ENCODE measurements at places on chromosomes 3 and 15.
A peak's percentile ranks its signal among the peaks of the same experiment; 100 is the strongest.

DNA sequence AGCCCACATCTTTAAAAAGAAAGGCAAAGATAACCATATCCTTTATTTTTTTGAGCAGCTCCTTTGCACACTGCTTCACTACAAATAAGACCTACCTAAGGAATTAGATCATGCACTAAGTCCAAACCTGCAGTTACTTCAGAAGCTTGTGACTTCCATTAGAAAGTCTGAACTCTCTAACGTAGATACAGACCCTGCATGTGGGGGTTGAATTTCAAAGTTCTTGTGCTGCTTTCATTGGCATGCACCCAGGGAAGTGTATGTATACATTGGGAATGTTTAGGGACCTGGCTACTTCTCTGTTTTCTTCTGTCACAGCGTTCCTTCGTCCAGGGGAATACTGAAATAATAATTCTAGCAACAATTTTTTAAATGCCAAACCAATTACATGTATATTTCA, 185.2 kb upstream of the IL12A start:
- DNase-seq, result no peak

DNA sequence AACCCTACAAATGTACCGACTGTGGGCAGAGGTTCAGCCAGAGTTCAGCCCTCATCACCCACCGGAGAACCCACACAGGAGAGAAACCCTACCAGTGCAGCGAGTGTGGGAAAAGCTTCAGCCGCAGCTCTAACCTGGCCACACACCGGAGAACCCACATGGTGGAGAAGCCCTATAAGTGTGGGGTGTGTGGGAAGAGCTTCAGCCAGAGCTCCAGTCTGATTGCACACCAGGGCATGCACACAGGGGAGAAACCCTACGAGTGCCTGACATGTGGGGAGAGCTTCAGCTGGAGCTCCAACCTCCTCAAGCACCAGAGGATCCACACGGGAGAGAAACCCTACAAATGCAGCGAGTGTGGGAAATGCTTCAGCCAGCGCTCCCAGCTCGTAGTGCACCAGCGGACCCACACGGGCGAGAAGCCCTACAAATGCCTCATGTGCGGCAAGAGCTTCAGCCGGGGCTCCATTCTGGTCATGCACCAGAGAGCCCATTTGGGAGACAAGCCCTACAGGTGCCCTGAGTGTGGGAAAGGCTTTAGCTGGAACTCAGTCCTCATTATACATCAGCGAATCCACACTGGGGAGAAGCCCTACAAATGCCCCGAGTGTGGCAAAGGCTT, 20.7 kb downstream of the ZSCAN2 start:
- DNase-seq, result no peak

- peak; percentile 76 for DNase-seq
Measured at GRCh38 chr3:153284282-153284938, 122.4 kb downstream of the RAP2B start.

DNA sequence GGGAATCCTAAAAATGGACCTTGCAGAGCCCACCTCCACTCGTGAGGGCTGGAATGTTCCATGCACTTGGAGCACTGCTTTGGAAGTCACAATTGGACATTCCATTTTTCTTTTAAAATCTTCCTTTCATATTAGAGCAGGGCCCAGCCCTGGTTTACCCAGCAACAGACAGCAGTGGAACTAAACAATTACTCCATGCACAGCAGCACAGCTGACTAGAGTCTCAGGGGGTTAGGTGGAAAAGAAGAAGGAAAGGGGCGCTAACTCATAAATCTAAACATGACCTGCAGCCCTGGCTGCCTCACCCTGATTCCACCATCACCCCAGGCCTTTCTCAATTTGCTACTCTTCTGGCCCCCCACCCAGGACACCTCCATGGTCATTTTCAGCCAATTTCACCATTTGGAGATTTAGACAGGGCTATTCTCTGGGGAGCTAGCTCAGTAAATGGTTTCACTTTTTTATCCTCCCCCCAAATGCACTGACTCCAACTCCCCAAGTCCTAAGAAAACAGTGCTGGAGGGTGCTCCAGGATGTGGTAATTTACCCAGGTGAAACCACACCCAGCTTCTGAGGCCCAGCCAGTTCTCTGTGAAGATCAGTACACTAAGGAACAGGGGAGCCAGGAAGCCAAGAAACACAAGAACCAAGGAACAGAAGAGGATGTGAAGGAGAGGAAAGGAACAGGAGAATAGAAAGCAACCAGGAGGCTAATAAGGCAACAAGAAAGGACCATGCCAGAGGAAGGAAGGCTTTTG, 1.6 kb upstream of the LRRC31 start:
- no peak for DNase-seq

DNA sequence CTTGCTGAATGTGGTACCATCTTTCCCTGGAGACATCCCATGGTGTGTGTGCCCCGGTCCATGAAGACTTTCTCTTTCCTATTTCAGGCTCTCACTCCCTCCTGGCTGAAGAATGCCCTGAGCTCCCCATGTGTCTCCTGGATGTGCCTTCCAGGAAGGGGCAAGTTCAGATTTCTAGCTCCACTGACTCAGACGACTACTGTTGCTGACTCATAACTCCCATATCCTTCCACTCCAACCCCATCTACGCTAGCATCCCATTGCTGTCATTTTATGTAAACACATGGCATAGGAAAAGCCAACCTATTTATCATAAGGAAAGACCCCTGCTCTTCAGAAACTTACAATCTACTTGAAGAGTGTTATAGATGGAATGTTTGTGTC, 95.0 kb downstream of the ADCY5 start:
- no peak for DNase-seq

GRCh38 chr3:49025005-49025792, 3.3 kb downstream of the NDUFAF3 start:
- DNase-seq, result no peak

GRCh38 chr3:38138349-38139190, at the start of gene MYD88:
TSS of gene MYD88 (plus strand) at chr3:38138661. CDS start at chr3:38138701, 40 bp downstream.
- no peak for DNase-seq

DNA sequence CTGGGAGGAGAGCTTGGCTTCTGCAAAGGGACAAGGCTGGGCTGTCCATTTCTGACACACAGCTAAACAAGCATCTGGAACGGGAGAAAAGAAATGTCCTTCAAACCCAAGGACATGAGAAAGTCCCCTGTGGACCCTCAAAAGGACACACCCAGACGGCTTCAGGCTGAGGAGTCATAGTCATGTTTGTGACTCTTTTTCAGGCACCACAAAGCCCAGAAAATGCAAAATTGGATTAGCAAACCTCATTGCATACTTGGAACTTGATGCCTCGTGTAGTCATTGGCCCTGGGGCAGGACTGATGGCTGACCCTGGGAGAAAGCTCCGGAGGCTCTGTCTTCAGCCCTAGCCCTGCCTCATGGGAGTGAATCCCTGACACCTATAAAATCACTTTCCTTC, 21.5 kb downstream of the FAM174B start:
- DNase-seq, result no peak

- DNase-seq, result no peak
Measured at GRCh38 chr3:195153653-195154052, 117.3 kb downstream of the XXYLT1 start.

DNA sequence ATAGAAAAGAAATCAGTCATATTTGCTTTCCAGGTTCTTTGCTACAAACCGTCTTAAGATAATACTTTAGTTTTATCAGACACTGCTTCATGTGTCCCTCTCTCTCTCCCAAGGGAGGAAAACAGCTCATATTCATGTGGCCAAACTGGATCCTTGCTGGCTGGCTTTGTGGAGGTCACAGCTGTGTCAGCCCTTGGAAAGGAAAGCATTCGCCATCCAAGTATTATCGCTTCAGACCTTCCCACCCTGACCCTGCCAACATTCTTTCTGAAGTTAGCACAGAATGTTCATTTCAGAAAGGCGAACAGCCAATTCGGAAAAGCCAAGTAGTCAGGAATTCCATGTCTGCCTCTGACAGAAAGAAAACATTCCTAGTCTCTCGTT, 213.6 kb downstream of the FEZF2 start:
- peak; percentile 33 for DNase-seq

GRCh38 chr15:75358771-75359536, 9.5 kb downstream of the MAN2C1 start:
- DNase-seq, result no peak

DNA sequence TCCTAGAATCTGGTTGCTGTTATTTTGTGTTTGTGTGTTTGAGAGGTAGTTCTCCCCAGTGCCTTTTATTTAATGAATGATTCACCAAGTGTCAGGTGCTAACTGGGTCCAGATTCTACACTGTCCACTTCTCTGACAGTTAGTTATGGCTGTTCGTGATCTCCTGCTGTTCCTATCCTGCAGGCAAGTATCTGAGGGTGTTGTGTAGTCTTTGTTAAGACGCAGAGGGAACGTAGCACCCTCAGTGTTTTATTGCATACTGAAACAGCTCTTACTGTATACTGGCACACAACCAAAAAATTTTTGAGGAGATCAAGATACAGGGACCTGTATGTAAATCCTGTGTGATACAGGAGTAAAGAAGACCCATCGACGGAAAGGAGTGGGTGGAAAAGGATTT, 1271.3 kb downstream of the ROBO1 start:
- no peak for DNase-seq

DNA sequence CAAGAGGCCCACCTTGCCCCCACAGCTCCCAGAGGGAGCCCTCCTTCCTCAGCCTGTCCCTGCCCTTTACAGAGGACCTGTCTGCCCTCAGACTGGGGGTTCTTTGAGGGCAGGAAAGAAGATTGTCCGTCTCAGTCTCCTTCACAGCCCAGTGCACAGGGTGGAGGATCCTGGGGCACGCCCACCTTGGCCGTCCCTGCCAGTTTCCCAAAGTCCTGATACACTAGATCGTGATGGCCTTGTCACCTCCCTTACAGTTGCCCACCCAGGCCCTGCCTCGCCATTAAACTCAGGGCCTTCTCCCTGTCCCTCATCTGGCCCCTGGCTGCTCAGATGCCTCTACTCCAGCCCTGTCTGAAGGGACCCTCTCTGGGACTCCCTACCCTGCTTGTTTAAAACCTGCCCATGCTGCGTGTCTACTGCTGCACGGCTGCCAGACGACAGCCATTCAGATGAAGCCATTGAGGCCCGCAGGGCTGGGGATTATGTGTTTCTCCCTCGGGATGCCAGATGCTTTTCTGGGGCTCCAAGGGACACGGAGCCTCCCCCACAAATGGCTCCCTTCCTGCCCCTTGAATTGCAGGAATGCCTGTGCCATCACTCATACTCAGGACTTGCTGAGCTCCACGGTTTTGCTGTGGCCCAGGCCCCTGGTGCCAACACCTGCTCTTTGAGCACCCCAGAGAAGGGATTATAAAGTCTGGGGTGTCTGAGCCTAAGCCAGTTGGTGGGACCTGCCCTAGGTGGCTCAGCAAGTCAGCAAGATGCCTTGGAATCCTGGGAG, 27.8 kb downstream of the ACSBG1 start:
- DNase-seq, result no peak

GRCh38 chr15:62758952-62759349, 283.6 kb upstream of the TPM1 start:
- DNase-seq, result no peak

DNA sequence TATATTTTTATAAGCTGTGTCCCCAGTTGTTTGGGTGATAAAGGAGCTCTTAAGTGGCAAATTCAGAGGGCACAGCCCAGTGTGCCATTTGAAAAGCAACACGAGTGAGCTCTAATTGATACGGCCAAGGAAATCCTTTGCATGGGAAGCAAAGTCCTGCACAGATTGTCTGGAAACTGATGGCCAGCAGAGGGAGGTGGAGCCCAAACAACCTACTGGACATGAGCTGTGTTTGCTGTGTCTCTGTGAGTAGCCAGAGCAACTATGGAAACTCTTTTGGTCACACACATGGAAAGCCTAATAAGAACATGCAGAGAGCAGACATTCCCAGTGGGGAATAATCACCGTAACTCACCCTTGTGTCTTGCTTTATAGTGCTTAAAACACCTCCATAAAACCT, 24.4 kb downstream of the ONECUT1 start:
- no peak for DNase-seq

DNA sequence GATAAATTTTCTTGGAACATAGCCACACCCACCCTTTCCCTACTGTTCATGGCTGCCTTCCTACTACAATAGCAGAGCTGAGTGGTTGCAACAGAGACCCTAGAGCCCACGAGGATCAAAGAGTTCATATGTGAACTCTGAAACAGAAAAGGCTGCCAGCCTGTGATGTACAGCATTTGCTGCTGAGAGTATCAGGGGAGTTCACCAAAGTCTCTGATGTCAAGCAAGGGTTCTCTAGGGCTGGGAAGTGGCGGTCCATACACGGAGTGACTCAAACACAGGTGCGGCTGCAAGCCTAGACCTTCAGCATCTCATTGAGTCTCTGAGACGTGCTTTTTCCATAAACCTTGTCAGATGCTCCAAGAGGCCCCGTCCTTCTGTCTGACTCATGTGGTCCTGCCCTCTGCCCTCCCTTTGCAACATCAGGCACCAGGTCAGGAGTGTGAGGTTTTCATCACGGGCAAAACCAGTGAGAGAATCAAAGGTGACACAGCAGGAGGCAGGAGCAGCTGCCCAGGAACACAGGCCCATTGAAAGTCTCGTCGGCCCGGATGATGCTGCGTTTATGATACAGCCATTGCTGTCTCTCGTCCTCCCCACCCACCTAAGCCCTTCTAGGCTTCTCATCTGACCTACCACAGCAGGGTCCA, 42.9 kb downstream of the PCSK6 start:
- DNase-seq, result no peak

- DNase-seq, result peak; percentile 31
Measured at GRCh38 chr3:186640473-186640818, 247 bp downstream of the FETUB start.

GRCh38 chr3:110099711-110100110, 762.4 kb upstream of the DPPA4 start:
- DNase-seq, result no peak

DNA sequence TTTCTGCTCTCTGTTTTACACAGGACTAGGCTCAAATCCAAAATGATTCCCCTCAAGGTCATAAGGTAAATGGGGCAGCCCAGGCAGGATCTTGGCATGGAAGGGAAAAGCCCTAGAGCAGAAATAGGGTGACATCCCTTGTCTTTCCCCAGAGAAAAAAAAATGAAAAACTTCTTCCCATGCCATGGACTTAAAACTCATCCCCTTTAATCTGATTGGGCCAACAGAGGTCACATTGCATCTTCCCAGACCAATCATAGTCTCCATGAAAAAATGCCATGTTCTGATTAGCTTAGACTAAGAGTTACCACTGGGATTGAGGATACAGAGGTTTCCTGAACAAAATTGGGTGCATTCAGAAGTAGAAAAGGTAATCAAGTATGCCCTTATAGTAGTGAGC, 241.3 kb upstream of the LRTM1 start:
- no peak for DNase-seq

DNA sequence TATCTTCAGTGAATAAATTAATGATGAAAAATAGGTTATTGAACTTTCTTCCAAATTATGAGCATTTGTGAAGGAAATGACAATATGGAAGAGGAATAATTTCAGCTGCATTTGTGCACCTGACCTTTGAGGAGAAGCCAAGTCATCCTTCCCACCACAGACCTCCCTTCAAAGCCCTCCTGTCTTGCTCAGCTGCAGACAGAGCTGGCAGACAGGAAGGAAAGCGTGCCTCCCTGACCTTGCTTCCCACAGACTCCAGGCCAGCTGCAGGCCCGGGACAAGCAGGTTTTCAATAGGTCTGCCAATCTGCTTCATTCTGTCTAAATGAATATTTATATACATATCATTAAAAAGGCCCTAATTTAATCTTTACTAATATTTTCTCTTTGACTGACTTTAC, 152.9 kb upstream of the RBMS3 start:
- no peak for DNase-seq

GRCh38 chr15:42670451-42670850, 66.5 kb downstream of the CDAN1 start:
- no peak for DNase-seq

Data from pons (tissue), 1 donor.